ENCODE measurements at places on chromosomes 4 and X.

GRCh38 chr4:1501754-1502500 lies 95.7 kb upstream of the NKX1-1 start:
- no peak for DNase-seq

- DNase-seq, result no peak
These were observed 1535.3 kb upstream of the PCDH10 start for GRCh38 chr4:131613824-131614216.

DNA sequence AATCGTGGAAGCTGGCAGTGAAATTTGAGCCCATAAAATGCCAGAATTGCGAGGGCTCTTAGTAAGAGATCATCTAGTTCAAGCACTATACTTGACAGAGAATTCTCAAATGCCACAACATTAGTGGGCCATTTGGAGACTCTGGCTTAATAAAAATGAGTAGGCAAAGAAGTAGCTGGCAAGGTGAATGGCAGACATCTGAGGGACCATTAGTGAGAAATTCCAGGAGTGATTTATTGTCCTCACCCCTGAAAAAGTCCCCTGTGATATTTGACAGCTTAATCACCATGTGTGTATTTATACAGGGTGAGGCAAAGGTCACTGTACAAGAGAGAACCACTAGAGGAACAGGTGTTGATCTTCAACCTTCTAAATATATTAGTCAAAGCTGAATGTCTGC lies 207.5 kb downstream of the CHRDL1 start:
- no peak for DNase-seq

DNA sequence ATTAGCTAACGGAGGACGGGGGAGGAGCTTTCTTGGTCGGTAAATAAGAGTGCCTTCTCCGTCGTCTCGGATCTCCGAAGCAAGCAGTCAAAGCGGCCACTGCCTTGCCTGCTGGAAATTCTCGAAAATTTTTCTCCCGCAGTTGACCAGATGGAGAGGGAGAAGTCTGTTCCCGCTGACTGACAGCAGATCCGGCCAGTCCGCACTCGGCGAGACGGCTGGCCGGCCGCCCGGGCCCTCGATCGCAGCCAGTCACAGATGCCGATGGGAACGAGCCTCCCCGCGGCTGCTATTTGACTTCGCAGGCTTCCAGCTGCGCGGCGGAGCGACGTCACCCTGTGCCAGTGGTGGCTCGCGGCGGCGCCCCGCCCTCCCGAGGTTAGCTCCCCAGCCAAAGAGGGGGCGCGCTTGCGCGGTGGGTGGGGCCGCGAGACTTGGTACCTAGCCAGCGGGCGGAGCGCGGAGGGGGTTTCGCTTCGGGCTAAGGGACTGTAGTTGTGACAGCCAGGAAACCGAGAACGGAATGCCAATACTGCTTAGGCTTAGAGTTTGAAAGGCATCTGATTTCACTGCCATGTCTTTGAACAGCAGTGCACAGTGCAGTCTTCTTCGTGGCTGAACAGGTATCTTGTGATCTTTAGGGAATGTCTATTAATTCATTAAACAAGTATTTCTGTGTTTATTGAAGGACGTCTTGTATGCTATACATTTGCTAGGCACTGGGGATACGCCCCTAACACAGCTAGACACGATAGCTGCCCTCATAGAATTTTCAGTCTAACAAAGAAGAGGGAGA lies at the start of gene PPM1K:
TSS of gene PPM1K (minus strand) at position 123 of the 796 bp plus-strand sequence. CDS start 5,978 bp downstream, outside the sequence.
- peak; percentile 95 for DNase-seq

- no peak for DNase-seq
These were observed 482.8 kb upstream of the FAM241A start for GRCh38 chr4:111662496-111662895.

DNA sequence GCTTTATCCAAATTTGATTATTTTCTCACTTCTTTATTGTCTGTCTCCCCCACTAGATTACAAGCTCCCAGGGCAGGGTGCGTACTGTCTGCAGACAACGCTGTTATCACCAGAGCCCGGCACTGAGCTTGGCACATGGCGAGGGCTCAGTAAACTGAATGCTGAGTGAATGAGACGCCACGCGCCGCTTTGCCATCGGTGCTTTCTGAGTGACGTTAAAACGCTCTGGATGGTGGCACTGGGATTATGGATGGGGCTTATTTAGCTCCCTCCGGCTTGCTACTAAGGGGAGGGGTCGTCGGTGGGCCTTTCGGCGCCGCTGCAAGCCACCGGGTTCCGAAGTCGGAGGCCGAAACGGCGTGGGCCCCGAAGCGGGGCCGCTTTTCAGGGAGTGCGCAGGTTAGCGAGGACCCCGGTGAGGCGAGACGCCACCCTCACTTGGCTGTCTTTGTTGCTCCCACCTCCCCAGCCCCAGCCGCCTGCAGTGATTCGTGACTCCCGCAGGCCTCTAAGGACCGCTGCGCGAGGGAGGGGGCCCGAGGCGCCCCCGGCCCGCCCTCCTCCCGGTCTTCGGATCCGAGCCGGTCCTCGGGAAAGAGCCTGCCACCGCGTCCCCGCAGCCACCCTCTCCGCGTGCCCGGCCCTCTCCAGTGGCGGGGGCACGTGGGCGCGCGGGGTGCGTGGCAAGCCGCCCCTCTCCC lies 569 bp upstream of the FHL1 start:
- no peak for DNase-seq

GRCh38 chrX:21932292-21933002 lies 8.1 kb upstream of the SMS start:
- DNase-seq, result no peak

DNA sequence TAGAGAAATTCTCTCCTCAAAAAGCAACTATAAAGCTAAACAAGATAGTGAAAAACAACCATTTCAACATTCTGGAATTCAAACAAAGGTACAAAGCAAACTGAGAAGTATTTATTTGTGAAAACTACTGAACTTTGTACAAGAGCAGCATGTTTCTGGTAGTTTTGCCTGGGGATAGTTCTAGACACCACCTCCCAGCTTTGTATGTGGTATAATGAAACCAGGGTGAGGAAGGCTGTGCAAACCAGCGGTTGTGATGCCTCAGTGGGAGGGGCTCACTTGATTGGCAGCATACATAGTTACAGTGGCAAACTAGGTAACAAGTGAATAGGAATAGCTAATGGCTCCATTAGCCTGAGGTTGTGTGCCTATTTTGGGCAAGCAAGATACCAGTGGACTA lies 18.6 kb upstream of the FRMD7 start:
- DNase-seq, result no peak

GRCh38 chr4:107854356-107855022 lies 29.8 kb downstream of the SGMS2 start:
- no peak for DNase-seq

DNA sequence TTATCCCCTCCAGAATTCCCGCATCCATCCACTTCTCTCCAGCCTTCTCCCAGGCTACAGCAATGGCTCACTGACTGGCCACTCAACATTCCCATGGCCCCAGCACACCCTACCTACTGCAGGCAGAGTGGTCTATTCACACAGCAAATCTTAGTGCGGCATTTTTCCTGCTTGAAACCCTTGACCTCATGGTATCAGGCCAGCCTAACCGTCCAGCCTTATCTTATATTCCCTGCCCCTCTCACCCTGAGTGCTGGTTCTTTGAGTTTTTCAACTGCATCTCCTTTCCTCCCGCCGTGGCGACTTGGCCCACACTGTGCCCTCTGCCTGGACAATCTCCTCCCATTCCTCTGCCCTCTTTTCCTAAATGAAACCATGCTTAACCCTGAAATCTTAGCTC lies 10.0 kb upstream of the S100G start:
- no peak for DNase-seq

GRCh38 chr4:184664445-184665210 lies 15.1 kb downstream of the PRIMPOL start:
- DNase-seq, result no peak

DNA sequence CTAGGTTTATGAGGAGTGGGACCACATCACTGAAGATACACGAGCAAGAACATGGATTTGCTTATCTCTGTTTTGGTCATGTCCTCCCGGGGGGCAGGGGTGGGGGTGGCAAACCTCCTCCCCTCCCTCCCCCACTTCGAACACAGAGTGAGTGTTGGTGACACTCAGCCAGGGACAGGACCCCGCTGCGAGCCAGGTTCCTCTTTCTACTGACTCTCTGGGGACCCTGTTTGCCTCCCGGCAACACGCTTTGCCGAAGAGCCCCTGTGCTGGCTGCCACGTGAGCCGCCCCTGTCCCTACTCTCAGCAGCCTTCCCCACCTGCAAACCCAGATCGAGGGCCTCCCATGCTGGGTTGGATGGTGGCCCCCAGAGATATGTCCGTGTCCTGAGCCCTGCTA lies 34.7 kb downstream of the P2RY8 start:
- DNase-seq, result no peak

DNA sequence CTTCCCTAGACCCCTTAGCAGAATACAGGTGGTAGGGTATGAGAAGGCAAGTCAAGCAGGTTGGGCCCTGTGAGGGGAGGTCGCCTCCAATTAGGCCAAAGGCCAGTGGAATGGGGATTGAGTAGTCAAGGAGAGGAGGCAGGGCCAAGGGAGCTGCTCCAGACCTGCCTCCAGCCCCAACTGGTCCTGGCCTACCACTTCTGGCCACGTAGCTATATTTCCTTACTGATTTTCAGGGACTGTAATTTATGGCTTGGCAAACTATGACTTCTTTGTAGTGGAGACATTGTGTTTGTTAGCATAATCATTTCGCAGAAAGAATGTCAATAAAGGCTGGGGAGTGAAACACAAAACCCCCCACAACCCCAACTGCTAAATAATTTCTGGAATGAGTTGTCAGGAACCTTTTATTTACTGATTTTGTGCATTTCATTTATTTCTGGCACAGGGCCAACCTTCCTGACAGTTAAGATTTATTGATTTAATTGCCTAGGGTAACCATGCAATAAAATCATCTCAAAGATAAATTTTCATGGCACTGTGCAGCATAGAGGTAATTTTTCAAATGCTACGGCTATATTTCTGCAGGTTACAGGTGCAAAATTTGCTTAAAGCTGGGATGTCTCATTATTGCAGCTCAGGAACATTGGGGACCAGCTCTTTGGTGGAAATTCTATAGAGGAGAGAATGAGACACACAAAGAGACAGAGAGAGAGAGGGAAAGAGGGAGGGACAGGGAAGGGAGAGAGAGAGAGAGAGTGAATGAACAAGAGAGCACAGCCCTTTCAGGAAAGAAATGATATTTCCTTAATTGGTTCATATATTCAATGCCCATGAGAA lies 494.9 kb downstream of the IDS start:
- DNase-seq, result no peak

GRCh38 chr4:85423431-85423830 lies 51.5 kb upstream of the ARHGAP24 start:
- DNase-seq, result no peak

- DNase-seq, result no peak
These were observed 37.7 kb upstream of the SLC16A2 start for GRCh38 chrX:74383611-74384010.

DNA sequence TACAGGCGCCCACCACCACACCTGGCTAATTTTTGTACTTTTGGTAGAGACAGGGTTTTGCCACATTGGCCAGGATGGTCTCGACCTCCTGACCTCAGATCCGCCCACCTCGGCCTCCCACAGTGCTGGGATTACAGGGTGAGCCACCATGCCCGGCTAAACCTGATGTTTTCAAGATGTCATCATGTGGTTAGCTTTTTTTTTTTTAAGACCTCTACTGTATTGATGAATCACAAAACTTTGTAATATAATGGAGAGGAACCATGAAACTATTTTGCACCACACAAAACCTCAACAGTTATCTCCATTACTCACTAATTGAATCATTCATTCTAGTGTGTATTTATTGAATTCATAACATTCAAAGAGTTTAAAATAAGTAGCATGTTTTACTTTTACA lies 94.7 kb upstream of the NEIL3 start:
- DNase-seq, result no peak

DNA sequence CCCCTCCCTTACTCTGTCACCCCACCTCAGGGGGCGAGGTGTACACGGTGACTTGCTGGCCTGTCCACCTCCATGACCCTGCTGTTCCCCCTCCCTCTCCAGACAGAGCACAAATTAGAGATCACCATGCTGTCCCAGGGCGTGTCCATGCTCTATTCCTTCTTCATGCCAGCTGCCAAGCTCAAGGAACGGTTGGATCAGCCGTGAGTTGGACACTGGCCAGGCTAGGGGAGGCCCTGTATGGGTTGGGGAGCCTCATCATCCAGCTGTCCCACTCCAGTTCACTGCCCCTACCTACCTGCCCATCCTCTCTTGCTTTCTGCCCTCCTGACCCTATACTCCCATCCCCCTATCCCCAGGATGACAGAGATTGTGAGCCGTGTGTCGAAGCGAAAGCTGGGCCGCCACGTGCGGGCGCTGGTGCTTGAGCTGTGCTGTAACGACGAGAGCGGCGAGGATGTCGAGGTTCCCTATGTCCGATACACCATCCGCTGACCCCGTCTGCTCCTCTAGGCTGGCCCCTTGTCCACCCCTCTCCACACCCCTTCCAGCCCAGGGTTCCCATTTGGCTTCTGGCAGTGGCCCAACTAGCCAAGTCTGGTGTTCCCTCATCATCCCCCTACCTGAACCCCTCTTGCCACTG lies 3.9 kb upstream of the CDK16 start:
- DNase-seq, result no peak

DNA sequence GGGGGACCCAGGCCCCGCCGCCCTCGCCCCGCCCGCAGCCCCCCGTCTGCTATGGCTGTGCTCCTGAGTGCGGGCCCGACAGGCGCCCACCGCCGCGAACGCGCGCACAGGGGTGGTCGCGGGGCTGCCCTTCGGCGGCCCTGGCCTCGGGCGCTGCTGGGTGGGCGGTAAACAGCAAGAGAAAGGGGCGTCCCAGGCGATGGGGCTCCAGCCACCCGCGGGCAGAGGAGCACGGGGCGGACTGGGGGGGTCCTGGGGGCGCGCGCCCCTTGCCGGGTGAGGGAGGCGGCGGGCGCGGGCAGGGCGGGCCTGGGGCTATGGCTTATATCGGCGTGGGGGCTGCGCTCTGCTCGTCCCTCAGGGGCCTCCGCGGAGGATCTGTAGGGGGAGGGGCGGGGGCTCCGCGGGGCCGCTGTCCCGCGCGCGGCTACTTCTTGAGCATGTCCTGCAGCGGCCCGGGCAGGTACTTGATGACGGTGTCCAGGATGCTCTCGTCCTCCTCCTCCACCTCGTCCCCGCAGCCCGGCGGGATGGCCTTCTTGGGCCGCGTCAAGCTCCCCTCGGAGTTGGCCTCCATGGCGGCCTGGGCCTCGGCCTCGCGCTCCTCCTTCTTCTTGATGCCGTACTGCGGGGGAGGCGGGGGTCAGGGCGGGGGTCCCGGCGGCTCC lies 39.7 kb downstream of the CPLX1 start:
- no peak for DNase-seq

- DNase-seq, result no peak
These were observed 148.8 kb upstream of the TBL1X start for GRCh38 chrX:9316096-9316495.

DNA sequence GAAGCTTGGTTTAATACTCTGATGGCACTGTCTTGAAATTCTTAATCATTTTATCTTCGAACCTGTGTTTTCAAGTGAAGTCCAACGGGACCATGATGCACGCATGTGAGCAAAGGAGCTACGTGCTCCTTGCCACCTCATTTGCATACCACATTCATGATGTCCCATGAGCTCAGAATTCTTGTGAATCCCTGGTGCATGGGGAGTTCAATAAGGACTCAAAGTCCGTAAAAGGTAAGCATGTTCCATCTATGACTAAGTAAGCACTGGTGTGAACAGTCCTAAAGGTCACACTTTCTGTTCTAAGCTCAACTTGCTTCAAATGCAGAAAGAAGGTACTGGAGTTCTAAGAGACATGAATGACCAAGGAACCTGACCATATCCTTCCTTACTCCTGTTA lies 13.1 kb upstream of the GPM6B start:
- DNase-seq, result no peak
